Breast epithelium (tissue), 4 donors: ENCODE measurements at places on chromosomes 13 and 19. TPM values are rescaled to one million over a fixed set of nuclear protein-coding genes. Genes with fewer than 3 reads are reported as not detected.

DNA sequence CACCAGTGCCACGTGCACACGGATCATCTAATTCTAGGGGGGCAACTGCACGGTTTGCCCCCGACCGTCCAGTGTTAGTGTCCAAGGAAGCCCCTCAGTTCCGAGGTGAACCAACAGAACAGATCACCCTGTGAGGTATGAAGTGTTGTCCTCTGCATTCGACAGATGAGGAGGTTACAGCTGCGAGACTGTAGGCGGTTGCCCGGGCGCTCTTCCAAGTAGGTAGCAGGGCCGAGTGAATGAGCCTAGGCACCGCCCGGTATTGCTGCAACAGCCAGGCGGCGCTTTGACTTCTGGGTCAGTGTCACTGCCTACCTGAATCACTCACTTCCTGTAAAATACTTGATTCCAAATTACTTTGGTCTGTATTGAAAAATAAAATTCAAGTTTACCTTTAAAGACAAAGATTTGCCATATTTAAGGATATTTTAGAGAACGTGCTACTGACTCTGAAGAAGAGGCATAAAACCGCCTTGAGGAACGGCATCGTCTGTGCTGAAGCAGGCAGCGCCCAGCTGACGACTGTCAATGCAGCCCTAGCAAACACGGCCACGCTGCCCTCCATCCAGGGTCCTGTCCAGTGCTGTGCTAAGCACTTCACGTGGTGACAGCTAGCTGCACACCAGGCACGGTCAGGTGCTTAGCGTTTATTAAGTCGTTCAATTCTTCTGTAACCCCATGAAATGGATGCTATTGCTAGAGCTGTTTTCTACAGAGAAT, 19.3 kb upstream of the RASA3 start:
- H3K27ac ChIP-seq: peak overlapping the region; percentile 88
- peak overlapping the region; percentile 35 for H3K4me3 ChIP-seq
- H3K27me3 ChIP-seq: no peaks in the 10 kb centered on the region
- no peaks in the 10 kb centered on the region for H3K4me1 ChIP-seq
- no peak for DNase-seq
- H3K36me3 ChIP-seq: no peaks in the 10 kb centered on the region

DNA sequence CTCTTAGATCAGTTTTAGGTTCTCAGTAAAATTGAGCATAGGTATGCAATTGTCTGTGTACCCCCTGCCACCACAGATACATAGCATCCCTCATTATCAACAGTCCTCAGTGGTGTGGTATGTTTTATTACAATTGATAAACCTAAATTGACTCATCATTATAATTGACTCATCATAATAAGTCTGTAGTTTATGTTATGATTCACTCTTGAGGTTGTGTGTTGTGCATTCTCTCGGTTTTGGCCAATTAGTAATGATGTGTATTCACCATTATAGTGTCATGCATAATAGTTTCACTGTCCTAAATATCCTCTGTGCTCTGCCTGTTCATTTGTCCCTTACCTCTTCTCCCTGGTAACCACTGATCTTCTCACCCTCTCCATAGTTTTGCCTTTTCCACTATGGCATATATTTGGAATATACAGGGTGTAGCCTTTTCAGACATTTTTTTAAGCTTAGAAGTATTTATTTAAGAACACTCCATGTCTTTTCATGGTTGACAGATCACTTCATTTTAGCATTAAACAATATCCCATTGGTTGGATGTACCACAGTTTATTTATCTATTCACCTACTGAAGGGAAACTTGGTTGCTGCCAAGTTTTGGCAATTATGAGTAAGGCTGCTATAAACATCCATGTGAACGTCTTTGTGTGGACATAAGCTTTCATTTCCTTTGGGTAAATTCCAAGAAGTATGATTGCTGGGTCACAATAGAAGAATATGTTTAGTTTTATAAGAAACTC, 1620.6 kb upstream of the MIR17HG start:
- H3K4me1 ChIP-seq: no peaks in the 10 kb centered on the region
- H3K36me3 ChIP-seq: no peaks in the 10 kb centered on the region
- no peak overlapping the region for H3K4me3 ChIP-seq
- no peak overlapping the region for H3K27ac ChIP-seq
- DNase-seq: no peak

The TYROBP gene
- 239 TPM for total RNA-seq

DNA sequence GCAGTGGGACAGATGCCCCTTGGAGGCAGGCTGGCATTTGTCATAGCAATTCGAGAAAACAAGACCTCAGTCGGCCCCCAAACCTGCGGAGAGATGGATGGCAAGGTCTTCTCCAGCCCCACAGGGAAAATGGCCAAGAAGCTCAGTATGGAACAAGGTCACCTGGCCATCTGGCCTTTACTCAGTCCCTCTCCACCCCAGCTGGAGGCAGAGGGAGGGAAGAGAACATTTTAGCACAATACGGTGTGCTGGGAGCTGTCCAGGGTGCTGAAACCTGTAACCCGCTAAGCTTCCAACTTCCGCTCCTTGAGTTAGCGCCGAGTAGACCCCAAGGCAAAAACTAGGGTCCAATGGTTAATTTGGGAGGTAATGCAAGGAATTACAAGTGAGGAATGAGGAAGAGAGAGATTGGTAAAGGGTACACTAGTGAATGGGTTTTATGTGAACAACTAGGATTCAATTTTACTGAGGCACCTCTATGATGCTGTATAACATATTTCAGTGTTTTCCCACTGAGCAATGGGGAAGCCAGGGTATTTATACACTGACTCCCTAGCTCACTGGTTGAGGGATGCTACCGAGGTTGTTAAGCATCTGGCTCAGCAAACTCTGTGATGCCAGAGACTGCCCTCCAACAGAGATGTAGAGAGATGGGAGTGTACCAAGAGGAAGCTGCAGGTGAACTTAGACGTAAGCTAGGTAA, 64.3 kb downstream of the CACNA1A start:
- no peaks in the 10 kb centered on the region for H3K27me3 ChIP-seq
- H3K27ac ChIP-seq: no peak overlapping the region
- peak; percentile 55 for DNase-seq
- no peaks in the 10 kb centered on the region for H3K4me1 ChIP-seq

DNA sequence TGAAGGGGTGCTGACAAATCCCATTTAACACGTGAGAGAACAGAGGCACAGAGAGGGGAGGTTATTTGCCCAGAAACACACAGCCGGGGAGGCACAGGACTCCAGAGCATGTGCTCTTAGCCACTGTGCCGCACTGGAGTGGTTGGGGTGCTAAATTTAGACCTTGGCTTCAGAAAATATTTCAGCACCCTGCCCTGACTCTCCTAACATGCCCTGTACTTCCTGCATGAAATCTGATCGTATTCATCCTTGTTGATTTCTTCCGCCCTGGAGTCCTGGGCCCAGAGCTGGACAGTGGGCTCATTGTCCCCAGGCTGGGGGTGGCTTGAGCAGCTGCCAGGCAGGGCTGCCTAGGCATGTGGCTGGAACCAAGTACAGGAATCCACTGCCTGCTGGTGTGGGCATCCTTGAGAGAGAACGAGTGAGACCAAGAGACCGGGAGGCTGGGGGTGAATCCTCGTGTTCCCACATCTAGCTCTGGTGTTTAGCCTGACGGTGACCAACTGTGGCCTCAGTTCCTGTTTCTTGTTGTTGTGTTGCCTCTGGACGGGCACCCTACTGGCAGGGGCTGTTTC, 5.3 kb downstream of the SLC27A1 start:
- peak overlapping the region; percentile 84 for H3K27ac ChIP-seq
- H3K4me1 ChIP-seq: peaks cover 8% of the 10 kb centered on the region
- no peaks in the 10 kb centered on the region for H3K27me3 ChIP-seq

DNA sequence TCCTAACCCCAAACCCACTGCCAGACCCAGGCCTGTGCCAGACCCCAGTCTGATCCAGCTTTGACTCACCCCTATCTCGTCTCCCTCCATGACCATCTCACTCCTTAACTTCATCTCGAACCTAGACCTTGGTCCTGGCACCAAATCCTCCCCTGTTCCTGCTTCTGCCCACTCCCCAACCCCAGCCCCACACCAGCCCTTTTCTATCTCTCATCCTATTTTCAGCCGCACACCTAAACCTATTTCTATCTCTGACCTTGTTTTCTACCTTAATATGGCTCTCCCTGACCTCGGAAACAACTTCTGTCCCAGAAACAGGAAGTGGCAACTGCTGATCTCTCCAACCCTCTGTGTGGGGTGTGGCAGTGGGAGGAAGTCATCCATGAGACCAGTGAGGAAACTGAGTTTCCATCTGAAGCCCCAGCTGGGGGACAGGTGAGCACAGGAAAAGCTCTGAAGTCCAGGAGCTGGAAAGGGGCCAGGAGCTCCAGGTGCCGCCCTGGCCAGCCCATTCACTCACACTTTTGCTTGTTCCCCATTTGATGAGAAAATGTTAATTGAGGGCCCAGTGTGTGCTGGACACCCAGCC, 13.7 kb downstream of the PTH2 start:
- H3K4me3 ChIP-seq: no peak overlapping the region
- no peaks in the 10 kb centered on the region for H3K4me1 ChIP-seq
- no peaks in the 10 kb centered on the region for H3K27me3 ChIP-seq
- no peak for DNase-seq
- no peaks in the 10 kb centered on the region for H3K36me3 ChIP-seq
